Right renal pelvis (tissue), 4 donors: ENCODE measurements at places on chromosomes 2 and 18. TPM values are rescaled to one million over a fixed set of nuclear protein-coding genes. Genes with fewer than 3 reads are reported as not detected.

GRCh38 chr2:223954401-223954800 lies 2.9 kb upstream of the MRPL44 start:
- no peak for DNase-seq

DNA sequence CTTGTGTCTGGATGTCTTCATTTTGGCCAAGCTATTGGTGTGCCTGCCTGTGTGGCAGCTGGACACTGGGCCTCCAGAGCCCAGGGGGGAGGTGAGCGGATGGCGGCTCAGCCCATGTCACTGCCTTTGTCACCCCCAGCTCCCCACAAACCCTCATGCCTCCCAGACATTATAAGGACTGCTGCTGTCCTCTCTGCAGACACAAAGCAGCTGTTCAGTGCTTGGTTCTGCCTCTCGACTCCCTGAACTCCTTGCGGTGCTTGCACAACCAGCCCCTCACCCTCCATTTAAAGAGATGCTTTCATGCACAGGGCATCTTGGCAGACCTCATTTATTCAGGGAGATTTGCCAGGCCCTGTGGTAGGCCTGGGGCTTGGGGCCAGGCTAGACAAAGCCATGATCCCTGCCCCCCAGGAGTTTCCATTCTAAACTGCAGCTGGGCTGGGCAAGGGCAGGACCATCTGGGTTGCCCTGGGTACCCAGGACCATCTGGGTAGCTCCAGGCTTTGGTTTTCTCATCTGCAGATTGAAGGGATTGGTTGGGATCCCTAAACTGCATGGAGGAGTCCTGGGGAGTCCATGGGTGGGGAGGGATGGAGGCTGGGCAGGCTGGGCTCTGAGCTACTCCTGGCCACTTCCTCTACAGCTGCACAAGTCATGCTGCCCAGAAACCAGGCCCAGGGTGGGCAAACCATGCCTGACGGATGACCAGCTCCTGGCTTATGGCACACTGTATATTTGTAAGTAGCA lies 168.5 kb downstream of the CELF4 start:
- DNase-seq, result no peak

DNA sequence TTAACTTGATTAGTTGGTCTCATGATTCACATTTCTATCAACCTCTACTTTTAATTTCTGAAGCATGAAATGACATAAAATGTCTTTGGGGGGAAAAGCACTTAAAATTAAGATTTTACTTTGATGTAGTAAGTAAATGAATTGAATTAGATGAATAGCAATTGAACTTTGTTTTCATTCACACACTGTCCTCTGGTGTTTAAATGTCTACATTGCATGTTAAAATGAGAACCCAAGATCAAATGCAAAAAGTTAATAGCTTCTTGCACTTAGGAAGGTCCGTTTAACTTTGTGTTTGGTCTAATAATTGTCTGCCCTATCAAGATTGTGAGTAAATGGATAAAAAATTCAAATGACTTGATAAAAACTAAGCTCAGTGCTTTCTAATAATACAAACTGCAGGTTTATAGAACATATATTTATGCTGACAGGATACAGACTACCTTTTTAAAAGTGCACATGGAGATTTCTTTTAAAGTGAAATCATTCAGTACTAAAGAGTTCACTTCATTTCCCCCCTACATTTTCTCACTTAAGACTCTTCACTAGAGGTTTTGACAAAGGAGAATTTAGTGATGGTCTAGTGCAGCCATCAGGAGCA lies 156.2 kb upstream of the NABP1 start:
- DNase-seq, result peak; percentile 24

DNA sequence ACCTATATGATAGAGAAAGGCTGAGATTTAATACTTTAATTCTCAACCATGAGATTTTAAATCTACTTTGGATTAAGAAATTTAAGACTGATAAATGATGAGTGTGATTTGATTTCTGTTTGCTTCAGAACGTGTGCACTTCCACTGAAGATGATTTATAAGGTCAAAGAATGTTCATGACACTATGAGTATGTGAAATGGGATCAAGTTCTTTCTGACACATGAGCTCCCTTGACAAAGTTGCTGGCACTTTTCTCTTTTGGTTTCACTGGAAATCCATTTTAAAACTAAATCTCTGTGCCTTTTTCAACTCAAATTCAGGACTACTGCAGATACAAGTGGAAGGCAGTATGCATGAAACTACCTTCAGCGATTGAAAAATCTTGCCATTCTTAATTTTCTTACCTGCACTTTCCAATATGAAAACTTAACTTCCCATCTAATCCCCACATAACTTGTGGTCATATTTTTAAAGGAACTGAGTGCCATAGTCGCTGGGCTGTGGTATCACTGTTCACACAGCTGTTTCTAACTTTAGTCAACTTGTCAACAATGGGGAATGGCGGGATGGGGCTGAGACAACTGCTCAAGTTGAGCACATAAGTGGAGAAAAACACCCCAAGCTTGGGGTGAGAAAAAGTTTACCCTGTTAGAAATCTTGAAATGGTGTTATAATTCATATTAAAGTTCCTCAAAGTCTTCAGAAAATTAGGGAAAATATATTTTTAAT lies 51.8 kb upstream of the TTN start:
- no peak for DNase-seq

GRCh38 chr2:127401757-127402695 lies 14.3 kb upstream of the MAP3K2 start:
- no peak for DNase-seq

- DNase-seq, result no peak
Measured at GRCh38 chr2:237920673-237921072, 46.1 kb upstream of the UBE2F start.

DNA sequence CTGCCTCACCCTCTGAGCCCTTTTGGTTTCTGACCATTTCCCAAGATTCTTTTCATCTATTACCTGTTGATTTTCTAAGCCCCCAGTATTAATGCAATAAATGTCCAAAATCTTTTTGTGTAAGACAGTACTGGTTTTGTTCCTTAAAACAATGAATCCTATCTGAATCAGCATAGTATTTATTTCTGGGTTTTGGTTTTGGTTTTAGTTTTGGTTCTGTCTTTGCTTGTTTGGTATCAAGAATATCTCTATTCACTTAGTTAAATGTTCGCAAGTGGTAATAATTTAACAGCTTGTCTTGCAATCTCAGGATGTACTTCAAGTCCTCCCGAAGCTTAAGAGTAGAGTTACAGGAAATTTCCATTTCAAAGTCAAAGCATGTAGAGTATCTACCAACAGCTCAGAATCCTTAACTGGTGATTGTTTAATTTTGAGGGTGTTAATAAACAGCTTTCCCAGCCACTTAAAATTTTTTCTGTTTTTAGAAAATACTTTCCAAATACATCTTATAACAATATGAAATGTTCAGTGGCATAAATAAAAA lies 67.7 kb upstream of the NEDD4L start:
- DNase-seq, result no peak

DNA sequence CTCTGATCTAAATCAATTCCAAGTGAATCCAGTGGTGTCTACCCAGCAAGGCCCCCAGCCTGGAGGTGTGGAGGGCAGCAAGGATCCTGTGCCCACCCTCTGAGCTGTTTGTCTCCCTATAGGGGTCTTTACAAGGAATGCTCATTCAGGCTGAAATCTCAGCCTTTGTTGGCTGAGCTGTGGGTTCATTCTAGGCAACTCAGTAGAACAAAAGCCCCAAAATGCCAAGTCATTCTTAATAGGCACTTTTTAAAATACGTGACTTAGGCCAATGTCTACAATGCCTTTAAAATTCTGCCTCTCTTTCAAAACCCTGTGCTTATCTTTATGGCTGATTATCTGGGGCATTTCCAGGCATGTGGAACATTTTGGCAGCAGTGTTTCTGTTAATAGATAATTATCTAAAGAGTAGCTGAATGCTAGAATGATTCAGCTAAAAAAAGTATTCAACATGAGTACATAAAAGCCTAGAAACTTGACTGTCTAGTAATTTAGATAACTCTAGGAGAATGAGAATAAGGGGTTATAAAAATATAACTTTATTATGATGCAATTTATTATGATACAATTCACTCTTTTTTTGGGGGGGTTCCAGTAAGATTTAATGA lies 7.4 kb downstream of the UGT1A6 start:
- DNase-seq, result no peak

- no peak for DNase-seq
Measured at GRCh38 chr2:207316484-207316883, 150.7 kb upstream of the KLF7 start.

- no peak for DNase-seq
Measured at GRCh38 chr2:190023860-190024259, 38.7 kb downstream of the MSTN start.

DNA sequence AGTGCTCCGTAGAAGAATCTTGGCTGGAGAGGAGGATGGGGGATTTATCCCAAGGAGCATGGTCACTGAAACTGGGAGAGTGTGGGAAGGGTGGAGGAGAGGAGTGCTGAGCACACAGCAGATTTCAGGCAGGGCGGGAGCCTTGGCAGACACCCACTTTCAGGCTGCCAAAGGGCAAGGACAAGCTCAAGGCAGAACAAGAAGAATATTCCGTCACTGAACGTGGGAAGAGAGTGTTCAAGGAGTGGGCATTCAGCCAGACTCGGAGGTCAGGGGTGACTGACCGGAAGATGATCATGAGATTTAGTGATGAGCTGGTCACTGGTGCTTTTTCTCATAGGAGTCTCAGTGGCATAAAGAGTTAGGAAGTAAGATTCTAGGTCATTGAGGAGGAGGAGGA lies 136.2 kb upstream of the RASGRP3 start:
- DNase-seq, result no peak

DNA sequence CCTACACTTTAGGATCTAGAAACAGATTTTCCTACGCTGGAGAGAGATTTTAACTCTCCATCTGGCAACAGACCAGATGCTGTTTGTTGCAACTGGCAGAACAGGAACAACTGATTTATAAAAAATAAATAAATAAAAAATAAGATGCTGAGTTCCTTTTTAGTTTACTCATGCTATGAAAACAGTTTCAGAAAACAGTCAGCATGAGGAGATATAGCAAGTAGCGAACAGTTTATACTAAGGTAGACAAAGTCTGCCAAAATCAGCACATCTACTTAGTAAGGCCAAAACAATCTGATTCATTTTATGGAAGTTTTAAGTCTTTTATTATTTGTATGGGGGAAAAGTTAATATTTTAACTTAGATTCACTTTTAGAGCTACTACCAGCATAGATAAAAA lies 974.0 kb upstream of the CNTNAP5 start:
- DNase-seq, result no peak

GRCh38 chr2:161961061-161961460 lies 113.0 kb downstream of the DPP4 start:
- no peak for DNase-seq

- no peak for DNase-seq
Measured at GRCh38 chr18:432791-433190, 67.7 kb downstream of the COLEC12 start.

GRCh38 chr2:105765415-105766299 lies 20.9 kb downstream of the NCK2 start:
- DNase-seq, result no peak

DNA sequence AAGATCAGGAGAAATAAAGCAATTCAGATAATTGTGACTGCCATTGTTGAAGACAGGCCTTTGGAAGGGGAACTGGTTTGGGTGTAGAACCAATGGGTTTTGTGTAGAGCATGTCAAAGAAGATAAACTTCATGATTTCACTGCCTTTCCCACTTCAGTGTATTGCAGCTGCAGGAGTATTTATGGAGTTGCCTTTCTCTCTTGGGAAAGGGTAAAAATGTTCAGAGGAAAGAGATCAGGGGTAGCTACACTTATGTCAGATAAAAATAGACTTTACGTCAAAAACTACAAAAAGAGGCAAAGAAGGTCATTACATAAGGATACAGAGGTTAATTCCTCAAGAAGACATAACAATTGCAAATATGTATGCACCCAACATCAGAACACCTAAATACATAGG lies 249.4 kb downstream of the PLCL1 start:
- no peak for DNase-seq

GRCh38 chr2:71906357-71906973 lies 241.2 kb downstream of the CYP26B1 start:
- no peak for DNase-seq

MTHFD2 gene
- 26.9 TPM for polyA plus RNA-seq

DNER gene
- polyA plus RNA-seq, result 73.5 TPM

GCG gene
- not detected for polyA plus RNA-seq

BCL11A gene
- polyA plus RNA-seq, result 16.4 TPM

HRH4 gene
- polyA plus RNA-seq, result 0.06 TPM

KCNK3 gene
- 5.0 TPM for polyA plus RNA-seq

PPP1R7 gene
- 84.4 TPM for polyA plus RNA-seq

KATNAL2 gene
- polyA plus RNA-seq, result 10.1 TPM

PRKAG3 gene
- polyA plus RNA-seq, result not detected

GRB14 gene
- polyA plus RNA-seq, result 48.2 TPM

TUBB8B gene
- 0.58 TPM for polyA plus RNA-seq
